DMS153 (cell line): ENCODE measurements at places on chromosomes 1 and 21.
A peak's percentile ranks its signal among the peaks of the same experiment; 100 is the strongest.

GRCh38 chr1:114108751-114109255 is 44.9 kb downstream of the SYT6 start:
- no peak for DNase-seq

DNA sequence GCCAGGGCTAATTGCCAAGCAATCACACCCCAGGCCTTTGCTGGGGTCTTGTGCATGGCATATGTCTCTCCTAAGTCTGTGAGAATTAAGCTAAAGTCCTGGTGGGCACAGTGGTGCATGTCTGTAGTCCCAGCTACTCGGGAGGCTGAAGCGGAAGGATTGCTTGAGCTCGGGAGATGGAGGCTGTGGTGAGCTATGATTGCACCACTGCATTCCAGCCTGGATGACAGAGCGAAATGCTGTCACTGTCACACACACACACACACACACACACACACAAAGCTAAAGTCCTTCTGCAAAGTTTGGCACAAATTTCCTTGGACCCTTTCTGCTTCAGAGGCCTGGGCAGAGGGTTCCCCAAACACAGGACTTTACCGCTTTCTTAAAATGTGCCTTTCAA is 31.3 kb upstream of the DNAJC11 start:
- DNase-seq: no peak

- peak; percentile 74 for DNase-seq
Observed at GRCh38 chr1:1073743-1074587, at the start of gene RNF223. Gene RNF223 (minus strand): TSS chr1:1074306. CDS start chr1:1072566, 1,740 bp downstream.

- DNase-seq: peak; percentile 69
Observed at GRCh38 chr1:202315576-202316168, 26.1 kb downstream of the UBE2T start.

DNA sequence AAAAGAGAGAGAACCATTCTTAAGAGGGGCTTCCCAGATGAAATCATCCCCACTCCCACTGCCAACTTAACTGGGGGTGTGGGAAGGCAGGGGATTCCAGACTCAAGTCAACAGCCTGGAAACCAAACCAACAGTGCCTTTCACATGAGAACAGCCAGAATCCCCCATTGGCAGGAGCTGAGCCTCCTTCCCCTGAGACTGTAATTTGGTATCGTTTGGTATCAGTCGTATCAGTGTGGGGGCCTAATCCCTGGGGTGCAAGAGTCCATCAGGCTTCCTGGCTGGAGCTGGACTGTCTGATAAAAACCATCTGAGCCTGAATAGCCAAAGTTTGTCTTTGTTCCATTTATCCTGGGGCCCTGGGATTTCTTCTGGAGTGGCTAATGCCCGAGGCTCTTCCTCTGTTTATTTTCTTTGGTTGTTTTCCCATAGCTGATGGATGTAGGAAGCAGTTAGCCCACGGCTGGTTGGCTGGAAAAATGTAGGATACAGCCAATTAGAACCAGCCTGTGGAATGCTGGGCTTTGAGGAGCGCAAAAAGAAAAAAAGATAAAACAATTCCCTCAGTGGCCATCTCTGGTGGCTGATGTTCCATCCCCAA is 84.6 kb downstream of the LAMC2 start:
- no peak for DNase-seq

- DNase-seq: no peak
Observed at GRCh38 chr1:200693327-200693726, 23.6 kb upstream of the DDX59 start.

DNA sequence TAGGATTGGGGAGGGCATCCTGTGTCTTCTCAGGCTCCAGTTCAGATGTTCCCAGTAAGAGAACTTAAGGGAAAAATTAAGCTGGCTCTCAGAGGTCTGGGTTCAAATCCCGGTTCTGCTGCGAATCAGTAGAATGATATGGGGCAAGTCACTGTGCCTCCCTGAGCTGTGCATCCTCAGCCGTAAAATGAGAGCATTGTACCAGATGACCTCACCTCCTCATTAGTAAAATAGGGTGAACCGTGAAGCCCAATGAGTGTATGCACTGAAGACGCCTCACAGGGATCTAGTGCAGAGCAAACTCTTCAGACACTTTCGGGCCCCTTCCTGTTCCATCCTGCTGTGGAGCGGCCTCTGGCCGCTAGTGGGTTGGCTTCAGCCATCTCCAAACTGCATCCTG is 36.0 kb downstream of the SYT6 start:
- no peak for DNase-seq

DNA sequence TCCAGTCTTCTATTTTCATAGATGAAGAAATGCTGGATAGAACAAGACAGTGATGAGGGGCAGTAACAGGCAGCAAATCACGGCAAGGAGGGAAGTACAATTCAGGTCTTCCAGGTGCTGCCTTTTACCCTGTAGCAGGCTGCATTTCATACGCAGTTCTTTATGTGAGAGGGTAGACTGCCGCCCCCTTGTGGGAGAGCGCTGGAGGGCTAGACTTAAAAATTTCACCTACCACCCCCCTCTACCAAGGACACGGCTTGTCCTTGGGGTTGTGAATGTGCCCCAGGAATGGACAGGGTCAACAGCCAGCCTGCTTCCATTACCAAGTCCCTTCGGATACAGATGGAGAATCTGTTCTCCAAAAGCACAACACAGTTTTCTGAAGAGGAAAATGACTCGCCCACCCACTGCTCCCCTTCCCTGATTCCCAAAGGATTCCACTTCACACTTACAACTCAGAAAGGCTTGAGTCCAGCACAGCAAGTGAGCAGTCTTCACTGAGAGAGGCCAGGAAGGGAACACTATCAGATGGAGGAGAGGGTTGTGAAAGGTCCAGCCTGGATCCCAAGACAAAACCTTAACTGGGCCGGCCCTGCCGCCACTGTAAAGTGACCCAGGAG is 7.4 kb downstream of the WDR77 start:
- DNase-seq: peak; percentile 43

- no peak for DNase-seq
Observed at GRCh38 chr1:242876030-242876429, 351.5 kb upstream of the PLD5 start.

DNA sequence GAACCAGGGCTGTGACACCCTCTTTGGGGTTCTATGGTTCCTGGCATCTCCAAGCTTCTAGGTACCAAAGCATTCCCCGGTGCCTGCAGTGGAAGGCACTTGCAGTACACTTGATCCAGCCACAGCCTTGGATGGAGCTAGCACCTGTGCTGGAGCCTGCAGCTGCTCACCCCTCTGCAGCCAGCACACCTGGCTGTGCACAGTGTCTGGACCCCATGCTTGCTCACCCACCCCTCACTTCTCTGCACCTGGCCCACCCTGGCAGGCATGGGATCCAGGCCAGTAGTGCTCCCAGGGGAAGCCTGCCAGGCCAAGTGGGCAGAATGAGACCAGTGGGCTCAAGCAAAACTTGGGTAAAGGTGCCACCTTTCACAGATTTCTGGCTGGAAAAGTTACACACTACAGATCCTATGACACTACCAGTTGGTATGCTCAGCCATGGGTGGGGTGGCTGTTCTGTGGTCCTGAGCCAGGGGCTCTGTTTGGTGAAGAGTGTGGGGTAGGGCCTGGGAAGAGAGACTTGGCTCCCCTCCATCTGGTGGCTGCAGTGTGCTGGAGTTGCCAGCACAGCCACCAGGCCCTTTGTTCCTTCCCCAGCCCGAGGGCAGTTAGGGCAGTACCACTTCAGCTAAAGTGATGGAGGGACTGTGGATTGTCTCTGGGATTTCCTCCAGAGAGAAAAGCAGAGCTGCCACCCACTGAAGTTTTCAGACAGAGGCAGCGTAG is 157.8 kb upstream of the LRRC7 start:
- no peak for DNase-seq

GRCh38 chr1:61081144-61081685 is 1.1 kb upstream of the NFIA start:
- DNase-seq: no peak

GRCh38 chr1:94715321-94715720 is 104.8 kb upstream of the SLC44A3 start:
- no peak for DNase-seq

DNA sequence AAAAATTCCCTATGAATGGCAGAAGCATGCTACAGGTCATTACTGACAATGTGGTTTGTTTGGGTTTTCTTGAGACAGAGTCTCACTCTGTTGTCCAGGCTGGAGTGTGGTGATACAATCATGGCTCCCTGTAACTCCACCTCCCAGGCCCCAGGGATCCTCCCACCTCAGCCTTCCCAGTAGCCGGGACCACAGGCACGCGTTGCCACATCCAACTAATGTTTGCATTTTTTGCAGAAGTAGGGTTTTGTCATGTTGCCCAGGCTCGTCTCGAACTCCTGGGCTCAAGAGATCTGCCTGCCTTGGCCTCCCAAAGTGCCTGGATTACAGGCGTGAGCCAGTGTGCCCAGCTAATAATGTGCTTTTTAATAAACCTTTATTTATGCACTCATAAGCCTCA is 259.1 kb downstream of the NFIA start:
- no peak for DNase-seq

- no peak for DNase-seq
Observed at GRCh38 chr1:198003468-198003867, 86.3 kb downstream of the LHX9 start.

GRCh38 chr1:205668951-205669340 is 11.4 kb downstream of the SLC45A3 start:
- DNase-seq: no peak

- DNase-seq: no peak
Observed at GRCh38 chr1:121586369-121587229, 401.8 kb downstream of the SRGAP2C start.

- no peak for DNase-seq
Observed at GRCh38 chr1:16356867-16357266, 4.6 kb upstream of the FBXO42 start.

DNA sequence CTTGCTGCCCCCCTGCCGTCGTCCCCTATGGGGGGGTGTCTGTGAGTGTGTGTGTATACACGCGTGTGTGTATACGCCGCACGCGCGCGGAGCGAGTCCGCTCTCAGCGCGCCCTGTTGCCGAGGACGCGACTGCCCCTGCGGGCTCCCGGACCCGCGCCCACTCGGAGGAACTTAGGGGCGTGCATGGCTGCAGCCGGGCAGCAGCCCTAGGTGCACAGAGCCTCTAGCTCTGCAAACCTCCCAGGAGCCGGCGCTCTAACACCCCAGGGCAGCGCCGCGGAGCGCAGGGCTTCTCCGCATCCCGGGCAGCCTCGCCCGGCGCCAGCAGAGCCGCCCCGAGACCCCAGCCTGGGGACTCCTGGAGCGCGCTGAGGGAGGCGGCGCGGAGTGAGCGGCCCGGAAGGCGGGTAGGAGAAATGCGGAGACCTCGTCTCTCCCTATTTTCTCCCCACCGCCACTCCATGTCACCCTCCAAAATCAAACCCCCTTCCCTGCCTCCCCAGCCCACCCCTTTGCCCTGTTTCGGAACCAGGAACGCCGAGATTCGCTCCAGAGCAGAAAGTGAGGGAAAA is 574 bp downstream of the ITPKB start:
- DNase-seq: peak; percentile 50

GRCh38 chr1:9242338-9242969 is 7.9 kb downstream of the H6PD start:
- no peak for DNase-seq

- DNase-seq: peak; percentile 30
Observed at GRCh38 chr1:147641695-147642592, 28.4 kb downstream of the ACP6 start.

GRCh38 chr21:46188226-46189212 is 4.3 kb upstream of the SPATC1L start:
- DNase-seq: peak; percentile 62

- no peak for DNase-seq
Observed at GRCh38 chr1:247297263-247298123, 34.2 kb downstream of the ZNF496 start.

DNA sequence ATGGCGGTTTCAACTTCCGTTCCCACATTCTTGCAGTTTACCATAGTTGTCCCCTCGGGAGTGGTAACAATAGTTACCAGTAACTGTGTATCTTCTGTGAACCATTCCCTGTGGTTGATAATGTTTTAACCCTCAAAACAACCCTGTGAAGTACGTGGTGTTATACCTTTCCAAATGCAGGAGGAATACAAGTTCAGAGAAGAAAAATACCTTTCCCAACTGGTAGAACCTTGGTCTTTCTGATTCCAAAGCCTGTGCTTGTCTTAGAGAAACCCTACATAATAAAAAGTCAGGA is 789 bp downstream of the BTF3L4 start:
- no peak for DNase-seq

DNA sequence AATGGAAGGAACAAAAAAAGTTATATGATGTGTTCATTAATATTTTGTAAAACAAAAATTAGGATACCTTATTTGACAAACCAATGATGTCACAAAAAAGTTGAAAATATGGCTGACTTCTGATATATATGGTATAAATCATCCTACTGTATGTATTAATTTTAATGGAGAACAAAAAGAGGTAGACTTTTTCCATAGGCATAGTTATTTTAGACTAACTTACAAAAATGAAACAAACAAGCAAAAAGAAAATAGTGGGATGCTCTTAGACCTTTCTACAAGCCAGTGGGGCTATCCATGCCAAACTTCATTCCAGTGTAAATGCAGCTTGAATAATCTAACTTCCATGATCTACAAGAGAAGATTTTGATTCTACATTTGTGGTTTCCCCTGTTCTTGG is 522 bp upstream of the SPTA1 start:
- no peak for DNase-seq

GRCh38 chr1:167168424-167168823 is 52.3 kb upstream of the POU2F1 start:
- no peak for DNase-seq

DNA sequence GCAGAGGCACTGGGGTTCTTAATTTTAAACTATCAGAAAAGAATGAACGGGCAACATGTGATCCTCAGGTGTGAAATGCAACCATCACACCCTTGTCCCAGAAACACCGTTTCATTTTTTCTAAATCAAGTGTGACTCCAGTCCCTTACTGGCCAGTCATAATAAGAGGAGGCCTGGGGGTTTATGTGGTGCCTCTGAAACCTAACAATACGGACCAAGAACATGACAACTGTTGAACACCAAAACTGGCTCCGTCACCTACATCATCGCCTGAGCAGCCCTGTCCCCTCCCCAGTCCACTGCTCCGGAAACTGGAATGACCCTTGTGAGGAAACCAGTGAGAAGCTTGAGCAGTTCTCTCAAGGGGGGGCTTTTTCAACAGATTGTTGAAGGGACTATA is 55.9 kb upstream of the KIF26B start:
- no peak for DNase-seq

- DNase-seq: no peak
Observed at GRCh38 chr1:22854688-22855565, 117.7 kb downstream of the LACTBL1 start.

GRCh38 chr1:217026531-217026930 is 303.3 kb upstream of the ESRRG start:
- no peak for DNase-seq

DNA sequence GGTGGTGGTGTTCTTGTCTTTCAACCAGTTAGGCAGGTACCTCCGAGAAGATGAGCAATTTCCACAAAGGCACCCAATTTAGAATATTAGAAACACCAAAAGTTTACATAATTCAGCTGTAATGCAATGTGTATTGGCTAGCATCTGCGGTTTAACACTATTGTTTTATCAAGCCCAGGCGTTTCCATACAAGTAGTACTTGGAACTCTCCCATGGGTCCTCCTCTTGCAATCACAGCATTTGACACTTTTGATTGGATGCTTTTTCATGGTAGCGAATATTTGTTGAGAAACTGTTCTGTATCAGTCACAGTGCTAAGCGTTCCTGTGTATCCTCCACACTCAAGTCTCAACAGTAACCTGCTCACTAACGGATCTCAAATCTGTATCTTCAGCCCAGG is 20.1 kb upstream of the MAP1LC3C start:
- DNase-seq: no peak
